ENCODE measurements at places on chromosomes 2 and 18.

- no peak for DNase-seq
These were observed 28.3 kb downstream of the ARL5A start for GRCh38 chr2:151799886-151800292.

- no peak for DNase-seq
These were observed 200.6 kb downstream of the TCF4 start for GRCh38 chr18:55387139-55387984.

DNA sequence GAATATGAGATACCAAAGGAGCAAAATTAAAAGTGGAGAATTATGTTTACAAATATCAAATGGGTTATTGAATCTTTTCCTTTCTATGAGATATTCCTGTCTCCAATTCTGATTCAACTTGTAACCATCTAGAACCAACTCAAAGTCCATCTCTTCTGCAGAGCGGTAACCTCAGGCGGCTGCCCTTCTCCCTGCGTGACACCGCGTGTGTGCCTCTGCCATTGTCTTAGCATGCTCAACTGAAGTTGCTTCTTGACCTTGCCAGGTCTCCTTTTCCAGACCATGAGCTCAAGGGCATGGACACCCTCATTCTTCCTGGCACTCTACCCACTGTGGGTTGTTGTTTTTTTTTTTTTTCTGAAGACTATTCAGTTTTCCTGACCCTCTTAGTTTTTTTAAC, 104.0 kb upstream of the FOSL2 start:
- no peak for DNase-seq

DNA sequence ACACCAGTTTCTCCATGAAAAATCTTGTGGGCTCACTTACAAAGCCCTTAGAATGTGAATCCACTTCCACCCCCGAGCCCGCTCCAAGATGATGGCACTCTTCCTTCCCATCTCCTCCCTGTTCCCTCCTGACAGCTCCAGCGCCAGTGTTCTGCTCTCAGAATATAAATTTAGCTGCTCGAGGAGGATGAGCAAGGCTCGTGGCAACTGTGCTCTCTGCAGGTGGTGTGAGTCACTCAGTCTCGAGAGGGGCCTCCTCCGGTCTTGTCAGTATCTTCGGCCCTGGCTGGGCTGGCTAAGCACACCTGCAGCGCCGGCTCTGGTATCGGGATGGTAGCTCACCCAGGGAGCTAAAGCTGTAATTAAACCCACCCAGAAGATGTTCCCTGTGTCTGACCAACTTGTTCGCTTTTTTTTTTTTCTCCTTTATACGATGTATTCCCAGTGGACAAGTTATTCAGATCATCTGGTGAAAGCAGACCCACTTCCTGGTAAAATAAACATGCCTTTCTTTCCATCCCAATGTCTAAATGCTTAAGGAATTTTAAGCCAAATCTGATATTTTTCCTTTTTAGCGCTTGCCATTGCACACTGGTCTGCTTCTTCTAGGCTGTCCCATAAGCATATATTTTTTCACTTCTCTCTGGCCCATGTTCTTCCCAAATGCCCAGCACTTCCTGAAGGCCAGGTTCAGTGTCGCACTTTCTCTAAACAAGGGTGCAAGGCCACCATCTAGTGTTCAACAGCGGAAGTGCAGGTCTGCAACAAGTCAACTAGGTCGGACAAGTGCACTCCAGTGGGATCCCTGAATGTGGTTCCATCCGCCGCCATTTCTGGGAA, 31.4 kb upstream of the YPEL5 start:
- peak; percentile 78 for DNase-seq

DNA sequence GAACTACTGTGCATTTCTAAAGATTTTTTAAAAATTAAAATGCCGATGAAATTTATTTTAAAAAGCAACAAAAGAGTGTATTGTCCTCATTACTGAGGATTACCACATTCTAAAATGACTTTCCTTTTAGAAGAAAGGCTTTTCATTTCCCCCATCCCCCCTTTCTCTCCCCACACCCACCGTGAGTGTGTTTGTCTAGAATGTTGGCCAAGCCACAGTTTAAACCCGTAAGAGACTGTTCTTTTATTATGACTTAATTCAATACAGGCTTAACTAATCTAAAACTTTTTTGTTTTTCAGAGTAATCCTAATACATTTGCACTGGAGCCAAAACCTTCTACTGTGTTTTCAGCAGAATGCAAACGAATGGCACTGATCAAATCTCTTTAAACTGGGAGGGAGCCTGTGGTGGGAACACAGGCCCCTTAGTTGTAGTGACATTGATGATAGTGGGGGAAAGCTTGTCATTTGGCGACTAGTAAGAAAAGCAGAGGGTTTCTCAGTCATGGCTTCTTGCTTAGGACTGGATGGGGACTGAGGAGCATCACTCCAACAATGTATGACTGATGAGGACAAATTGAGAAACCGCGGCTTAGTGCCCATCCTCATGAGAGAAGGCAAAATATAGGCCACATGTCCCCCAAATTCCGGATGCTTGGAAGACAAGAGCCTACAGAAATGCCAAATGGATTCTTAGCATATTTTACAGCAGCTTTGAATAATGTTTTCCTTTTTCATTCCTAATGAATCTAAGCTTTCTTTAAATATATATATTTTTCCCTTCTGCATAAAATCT, 154.0 kb upstream of the SMIM21 start:
- peak; percentile 76 for DNase-seq

GRCh38 chr2:194352505-194352904, 1304.5 kb upstream of the SLC39A10 start:
- DNase-seq: no peak

DNA sequence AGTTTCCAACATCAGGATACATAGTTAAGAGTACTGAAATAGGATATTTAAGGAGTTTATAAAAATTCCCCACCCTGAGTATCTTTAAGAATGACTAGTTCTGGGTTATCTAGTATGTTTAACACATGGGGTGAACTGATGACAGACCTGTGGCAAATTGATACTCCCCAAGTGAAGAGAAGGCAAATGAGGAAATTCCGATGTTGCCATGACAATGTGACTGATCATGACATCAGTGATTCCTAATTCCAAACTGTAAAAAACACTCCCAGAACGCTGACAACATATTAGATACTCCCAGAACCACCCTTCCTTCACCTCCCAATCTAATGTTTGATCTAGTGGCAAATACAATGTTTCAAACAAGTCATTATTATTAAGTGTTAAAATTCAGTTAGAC, 77.6 kb downstream of the RBMS1 start:
- DNase-seq: peak; percentile 70

DNA sequence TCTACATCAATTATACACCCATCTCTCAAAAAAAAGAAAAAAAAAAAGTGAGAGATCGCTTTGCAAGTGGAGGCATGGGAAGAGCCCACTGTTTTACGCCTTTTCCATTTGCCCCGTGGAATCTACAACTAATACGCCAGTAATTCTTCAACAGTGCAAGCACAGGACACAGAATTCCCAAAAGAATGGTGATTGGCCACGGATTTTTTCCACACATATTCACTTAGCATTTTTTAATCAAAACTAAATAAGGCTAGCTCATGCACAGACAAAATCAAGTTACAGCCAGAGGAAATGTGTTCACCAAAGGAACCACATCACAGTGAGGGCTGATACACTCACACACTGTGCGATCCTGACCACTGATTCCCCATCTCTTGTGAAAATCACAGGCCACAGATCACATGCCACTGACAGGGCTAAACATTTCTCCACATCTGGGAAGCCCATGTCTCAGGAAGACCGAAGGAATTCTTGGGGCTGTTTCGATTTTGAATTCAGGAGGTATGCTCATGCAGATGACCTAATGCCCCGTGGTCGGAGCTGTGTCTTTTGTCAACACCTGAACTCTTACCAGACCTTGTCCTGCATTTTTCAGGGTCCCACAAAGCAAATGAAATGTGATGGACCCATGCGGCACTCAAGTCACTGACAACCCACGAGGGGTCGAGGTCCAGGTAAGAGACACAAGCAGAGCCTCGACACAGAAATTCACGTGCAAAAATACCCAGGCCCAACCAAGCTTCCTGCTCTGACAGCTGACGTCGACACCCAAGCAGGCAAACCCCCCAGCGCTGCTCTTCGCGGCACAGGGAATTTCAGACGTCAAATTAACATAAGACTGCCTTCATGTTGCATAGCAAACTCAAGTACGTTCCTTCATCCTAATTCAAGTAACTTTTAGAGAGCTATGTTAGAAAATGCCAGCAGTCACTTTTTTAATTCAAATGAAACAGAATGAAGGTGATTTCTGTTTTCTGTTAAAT, 69.6 kb downstream of the ZNF516 start:
- peak; percentile 68 for DNase-seq

- no peak for DNase-seq
These were observed 242.1 kb downstream of the MREG start for GRCh38 chr2:215771241-215771640.

GRCh38 chr2:109611467-109612095, 2.2 kb downstream of the SEPTIN10 start:
- DNase-seq: peak; percentile 77

GRCh38 chr2:240347373-240347940, 88.0 kb upstream of the GPC1 start:
- no peak for DNase-seq

GRCh38 chr2:72415241-72415661, 267.6 kb upstream of the CYP26B1 start:
- peak; percentile 62 for DNase-seq

DNA sequence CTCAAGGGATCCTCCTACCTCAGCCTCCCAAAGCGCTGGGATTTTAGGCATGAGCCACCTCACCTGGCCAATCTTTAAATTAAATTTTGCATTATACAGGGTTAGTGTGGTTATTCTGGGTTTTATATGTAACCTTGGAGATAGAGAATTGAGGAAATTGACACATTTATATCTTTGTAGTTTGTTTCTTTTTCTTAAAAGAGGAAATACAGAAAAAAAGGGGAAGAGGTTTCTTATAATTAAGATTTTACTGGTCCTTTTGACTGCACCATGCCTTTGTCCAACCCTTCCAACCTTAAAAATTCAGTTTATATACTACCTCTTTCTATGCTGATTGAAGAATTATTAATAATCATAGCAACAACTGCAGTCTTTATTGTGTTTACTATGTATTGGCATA, 210.1 kb upstream of the STON1 start:
- no peak for DNase-seq

DNA sequence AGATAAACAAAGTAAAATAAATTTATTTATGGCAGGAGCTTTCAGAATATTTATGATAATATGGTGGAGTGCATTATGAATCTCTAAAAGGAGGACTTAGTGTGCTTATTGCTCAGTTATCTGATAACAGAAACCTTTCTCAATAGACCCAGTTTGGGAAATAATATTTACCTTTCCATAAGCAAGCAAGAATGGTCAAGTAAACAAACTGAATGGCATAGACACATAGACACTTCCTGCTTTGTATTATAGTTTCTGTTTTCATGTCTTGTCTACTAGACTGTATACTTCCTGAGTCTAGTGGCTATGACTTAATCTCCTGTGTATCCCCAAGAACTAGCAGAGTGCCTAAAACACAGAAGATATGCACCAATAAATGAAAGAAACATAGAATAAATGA, 87.8 kb downstream of the UPP2 start:
- no peak for DNase-seq

- DNase-seq: no peak
These were observed 1.3 kb downstream of the NEUROD1 start for GRCh38 chr2:181678861-181679543.

DNA sequence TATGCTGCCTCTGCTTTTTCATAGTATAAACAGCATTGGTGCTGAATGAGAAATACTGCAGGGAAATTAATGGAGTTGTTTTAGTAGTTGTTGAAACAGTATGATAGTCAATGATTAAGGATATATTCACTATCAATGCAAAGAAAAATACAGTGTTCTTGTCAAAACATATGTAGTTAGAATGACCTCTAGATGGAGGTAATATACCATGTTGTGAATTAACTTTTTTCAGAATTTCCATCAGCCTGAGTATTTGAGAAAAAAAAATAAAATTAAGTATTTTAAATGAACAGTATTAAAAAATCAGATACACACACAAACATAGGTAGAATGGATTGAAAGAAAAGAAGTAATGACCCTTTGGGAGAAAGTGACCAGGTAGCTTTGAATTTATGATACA, 59.5 kb downstream of the RMDN2 start:
- peak; percentile 37 for DNase-seq

DNA sequence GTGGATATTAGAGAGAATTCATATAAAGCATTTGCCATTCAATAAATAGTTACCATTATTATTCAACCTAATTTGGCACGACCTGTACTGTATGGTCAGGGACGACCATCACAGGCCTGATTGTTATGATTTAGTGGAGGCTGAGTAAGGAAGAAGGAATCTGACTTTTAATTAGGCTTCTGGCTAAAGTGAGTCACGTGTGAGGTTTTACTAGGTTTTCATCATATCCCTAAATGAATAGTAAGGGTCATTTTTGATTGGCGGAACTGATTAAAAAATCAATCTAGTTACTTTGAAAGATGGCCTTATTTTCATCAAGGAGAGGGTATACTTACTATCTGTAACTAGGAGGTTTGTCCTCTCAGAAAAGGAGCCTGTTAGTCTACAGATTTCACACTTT, 143.4 kb downstream of the ADCYAP1 start:
- DNase-seq: peak; percentile 41

- DNase-seq: no peak
These were observed 154.2 kb downstream of the MIB1 start for GRCh38 chr18:21894619-21895367.

GRCh38 chr2:36780231-36780839, 83.8 kb downstream of the VIT start:
- DNase-seq: peak; percentile 64

DNA sequence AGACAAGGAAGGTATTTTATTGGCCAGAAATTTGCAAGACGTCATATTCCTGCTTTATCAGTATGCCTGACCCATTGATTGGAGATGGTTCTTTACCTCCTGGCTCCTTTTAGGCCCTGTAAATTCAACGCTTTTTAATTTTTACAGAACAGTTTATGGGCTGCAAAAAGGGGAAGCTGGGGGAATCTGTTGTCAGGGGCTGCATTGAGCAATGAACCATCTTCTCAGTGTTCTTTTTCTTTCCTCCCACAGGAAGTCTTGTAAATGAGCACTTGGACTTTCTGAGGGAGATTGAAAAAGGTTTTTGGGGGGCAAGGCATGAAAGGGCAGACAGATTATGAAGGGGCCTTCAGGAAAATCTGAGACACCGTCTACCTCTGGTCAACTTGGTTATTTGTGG, 503.6 kb upstream of the TNP1 start:
- no peak for DNase-seq

GRCh38 chr18:23629444-23629946, 33.2 kb downstream of the ANKRD29 start:
- DNase-seq: no peak

DNA sequence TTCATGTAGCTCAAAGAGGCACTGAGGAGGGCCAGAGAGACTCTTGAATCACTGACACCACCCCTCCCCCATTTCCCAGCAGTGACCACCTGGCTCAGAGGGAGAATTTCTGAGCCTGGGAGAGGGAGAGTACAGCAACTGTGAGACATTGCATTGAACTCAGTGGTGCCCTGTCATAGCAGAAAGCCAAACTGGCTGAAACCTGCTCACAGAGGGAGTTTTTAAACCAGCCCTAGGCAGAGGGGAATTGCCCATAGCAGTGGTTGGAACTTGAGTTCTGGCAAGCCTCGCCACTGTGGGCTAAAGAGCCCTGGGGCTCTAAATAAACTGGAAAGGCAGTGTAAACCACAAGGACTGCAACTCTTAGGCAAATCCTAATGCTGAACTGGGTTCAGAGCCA, 243.1 kb downstream of the ADCYAP1 start:
- DNase-seq: no peak

GRCh38 chr2:64586054-64586453, 61.9 kb downstream of the AFTPH start:
- no peak for DNase-seq

Measured in fibroblast of upper back skin (primary cell).